NCI-H2081 treated with DMSO at 0.1 percent for 48 hours (cell line): ENCODE measurements at places on chromosomes 3 and 15.

- no peak for DNase-seq
These were observed 20.8 kb upstream of the APH1B start for GRCh38 chr15:63256433-63257274.

DNA sequence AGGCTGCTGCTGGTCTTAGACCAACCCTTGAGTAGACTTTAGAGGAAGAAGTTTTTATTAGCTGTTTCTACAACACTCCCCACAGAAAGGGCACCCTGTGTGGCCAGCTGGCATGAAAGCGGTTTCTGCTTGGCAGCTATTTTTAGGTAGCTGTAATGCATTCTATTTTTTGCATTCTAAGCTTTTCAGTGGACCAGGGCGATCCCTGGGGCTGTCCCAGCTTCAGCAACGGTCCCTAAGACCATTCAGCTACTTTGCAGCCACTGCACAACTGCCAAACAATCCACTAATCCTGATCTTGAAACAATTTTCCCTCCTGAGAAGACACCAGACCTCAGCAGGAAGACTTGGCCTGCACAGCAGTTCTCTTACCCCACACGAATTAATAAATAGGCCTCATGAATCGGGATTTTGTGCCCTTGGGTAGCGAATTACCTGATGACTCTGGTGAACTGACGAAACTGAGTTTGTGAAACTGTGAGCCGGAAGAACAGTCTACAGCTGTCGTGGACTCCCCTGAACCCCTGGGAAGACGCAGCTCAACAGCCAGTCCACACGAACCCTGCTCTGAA, 14.6 kb upstream of the TFRC start:
- no peak for DNase-seq

- DNase-seq, result no peak
These were observed 1.6 kb upstream of the SEMA3B start for GRCh38 chr3:50267280-50267913.

DNA sequence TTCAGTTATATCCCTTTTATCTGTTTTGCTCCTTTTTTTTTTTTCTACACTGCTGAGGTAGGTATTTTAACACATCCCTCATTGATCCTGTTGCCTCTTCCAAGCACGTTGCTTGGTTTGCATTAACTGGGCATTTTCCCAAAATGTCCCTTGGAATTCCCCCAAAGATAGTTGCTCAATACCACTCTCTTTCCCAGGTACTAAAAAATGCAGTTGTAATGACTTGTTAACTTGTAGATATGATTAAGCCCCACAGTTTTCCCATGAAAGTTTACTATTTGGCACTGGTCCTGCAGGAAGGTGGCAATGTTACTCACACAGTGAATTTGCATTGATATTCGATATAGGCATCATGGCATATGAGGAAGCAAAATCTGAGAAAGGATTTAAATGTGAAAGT, 67.1 kb downstream of the GRM7 start:
- no peak for DNase-seq

- DNase-seq, result no peak
These were observed 58.0 kb downstream of the CMTM8 start for GRCh38 chr3:32296251-32297204.

DNA sequence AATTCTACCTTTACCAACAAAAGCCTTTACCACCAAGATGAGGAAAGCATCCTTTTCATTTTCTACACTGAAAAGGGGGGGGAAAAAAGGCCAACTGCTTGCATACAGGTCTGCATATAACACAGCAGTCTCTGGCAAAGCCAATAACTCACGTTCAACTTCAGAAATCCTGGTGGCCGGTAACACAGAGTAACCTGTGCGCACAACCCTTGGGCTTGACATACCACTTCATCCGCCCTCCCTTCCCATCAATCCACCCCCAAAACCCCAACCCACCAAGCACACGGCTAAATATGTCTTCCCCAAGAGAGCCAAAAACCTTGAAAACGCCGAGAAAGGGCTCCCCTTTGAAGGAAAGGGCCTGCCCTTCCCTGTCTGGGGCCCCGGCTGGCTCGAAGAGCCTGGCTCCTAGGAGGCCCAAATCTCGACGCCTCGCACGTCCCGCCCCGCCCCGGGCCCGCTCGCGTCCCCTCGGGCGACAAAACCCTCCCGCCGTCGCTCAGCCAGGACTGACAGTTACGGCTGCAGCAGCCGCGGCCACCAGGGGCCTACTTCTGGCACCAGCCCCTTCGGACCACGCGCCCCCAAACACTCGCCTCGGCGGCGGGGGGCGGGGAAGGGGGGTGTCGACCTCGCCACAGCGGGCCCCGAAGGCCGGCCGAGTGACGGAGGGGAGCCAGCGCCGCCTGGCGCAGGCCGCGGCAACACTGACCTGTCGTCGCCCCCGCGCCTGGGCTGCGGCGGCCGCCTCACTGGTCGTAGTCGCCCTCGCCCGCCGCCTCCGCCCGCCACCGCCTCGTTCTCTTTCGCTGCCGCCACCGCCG, 835 bp downstream of the UBE3A start:
- DNase-seq, result no peak

GRCh38 chr15:99437315-99438223, 128.2 kb upstream of the MEF2A start:
- no peak for DNase-seq

GRCh38 chr15:67039384-67040075, 25.9 kb upstream of the SMAD3 start:
- DNase-seq, result no peak

GRCh38 chr15:96300836-96301235, 29.7 kb upstream of the NR2F2 start:
- no peak for DNase-seq

- DNase-seq, result no peak
These were observed 277.6 kb upstream of the NAALADL2 start for GRCh38 chr3:174581558-174581957.

- DNase-seq, result no peak
These were observed 357.9 kb downstream of the KCNH8 start for GRCh38 chr3:19506171-19506570.

DNA sequence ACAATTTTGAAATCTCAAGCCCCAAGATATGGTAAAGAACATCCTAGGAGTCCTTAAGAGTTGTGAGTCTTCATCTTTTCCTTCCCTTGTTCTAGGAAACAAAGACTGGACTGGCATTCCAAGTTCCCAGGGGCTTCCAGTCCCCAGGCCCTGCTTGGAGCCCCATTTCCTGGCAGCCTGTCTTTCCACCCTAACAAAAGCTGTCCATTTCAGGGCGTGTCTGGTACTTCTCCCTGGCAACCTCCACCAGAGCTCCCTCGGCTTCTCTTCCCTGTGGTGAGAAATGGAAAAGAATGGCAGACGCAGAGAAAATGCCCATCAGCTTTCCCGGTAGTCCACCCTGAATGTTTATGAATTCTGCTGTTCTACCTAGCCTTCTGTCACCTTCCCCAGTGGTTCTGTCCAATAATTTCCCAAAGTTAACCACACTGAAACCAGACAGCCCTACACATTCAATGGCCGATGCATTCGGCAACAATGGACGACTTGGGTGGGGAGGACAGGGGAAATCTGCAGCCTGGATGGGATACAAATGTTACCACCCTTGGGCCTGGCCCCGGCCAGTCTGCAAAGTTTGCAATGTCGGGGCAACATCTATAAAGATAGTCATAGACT, 6.8 kb downstream of the RAB6B start:
- no peak for DNase-seq

DNA sequence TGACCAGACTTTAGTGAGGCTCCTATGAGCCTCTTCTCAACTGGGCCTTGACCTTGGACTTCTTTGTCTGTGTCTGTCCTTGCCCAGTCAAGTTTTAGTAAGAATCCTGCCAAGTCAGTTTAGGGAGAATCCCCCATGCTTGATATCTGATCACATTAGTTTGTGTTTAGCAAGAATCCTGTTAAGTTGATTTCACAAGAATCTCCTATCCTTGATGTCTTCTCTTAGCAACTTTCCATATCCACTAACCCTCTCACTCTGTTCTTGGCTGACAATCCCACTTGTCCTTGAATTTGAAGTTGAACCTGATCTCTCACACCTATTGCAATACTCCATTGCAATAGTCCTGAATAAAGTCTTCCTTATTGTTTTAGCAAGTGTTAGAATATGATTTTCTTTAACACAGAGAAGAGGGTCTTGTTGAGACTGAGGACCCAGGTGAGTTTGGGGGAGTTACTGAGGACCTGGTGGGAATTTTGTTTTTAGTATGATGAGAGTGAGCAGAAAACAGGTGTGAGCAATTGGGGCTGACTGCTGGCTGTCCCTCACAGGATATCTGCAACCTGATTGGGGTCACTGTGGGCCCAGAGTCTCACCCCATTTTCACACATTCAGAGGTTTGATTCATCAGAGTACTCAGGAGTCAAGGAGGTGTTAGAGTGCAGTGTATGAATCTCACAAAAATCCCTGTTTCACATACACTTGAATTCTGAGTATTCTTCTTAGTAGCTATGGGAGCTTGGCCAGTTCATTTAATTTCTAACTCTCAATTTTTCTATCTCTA, 39.9 kb upstream of the TNFAIP8L3 start:
- no peak for DNase-seq

GRCh38 chr15:98599909-98600691, 48.2 kb upstream of the IGF1R start:
- no peak for DNase-seq

GRCh38 chr3:172646439-172647015, 64.3 kb downstream of the NCEH1 start:
- DNase-seq, result no peak

DNA sequence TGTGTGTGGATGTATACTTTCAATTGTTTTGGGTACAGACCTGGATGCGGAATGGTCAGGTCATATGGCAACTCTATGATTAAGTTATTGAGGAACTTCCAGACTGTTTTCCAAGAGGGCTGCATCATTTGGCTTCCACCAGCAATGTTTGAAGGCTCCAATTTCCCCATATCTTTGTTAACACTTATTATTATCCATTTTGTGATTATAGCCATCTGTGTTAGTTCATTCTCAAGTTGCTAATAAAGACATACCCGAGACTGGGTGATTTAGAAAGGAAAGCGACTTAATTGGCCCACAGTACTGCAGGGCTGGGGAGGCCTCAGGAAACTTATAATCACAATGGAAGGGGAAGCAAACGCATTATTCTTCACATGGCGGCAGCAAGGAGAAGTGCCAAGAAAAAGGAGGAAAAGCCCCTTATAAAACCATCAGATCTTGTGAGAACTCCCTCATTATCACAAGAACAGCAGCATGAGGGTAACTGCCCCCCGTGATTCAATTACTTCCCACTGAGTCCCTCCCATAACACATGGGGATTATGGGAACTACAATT, 31.1 kb upstream of the ALDH1A2 start:
- no peak for DNase-seq

DNA sequence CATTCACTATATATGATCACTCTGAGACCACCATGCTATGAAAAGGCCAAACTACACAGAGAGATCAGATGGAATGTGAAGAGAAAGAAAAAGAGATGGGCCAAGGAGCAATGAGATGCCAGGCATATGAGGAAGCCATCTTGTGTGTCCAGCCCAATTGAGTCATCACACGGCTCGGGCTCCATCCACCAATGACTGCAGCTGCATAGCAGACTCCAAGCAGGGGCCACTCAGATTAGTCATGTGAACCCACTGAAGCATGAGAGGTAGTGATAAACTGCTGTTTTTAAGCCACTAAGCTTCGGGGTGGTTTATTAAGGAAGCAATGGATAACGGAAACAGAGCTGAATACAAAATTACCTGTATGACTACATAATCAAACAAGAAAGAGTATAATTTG, 185.9 kb downstream of the SUCLG2 start:
- no peak for DNase-seq
